SW480 (cell line): ENCODE measurements at places on chromosomes 4 and X.

- DNase-seq: no peak
These were observed 63.4 kb downstream of the NUDT10 start for GRCh38 chrX:51395810-51396728.

DNA sequence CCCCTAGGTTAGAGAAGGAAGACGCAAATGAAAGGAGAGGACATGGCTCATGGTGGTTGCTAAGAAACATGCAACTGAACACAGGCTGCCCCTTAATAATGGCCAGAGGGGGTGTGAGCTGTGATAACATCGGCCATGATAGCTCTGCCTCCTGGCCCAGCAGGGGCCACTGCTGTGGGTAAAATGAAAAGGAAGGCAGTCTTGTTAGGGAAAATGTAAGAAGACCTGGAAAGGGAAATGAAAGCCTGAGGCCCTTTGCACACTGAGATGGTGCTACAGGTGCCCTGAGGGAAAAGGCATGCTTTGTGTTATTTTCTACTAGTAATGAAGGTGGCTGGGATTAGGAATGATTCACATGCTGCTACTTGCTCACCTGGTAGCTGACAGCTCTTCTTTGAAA, 123.6 kb upstream of the MID1 start:
- no peak for DNase-seq

DNA sequence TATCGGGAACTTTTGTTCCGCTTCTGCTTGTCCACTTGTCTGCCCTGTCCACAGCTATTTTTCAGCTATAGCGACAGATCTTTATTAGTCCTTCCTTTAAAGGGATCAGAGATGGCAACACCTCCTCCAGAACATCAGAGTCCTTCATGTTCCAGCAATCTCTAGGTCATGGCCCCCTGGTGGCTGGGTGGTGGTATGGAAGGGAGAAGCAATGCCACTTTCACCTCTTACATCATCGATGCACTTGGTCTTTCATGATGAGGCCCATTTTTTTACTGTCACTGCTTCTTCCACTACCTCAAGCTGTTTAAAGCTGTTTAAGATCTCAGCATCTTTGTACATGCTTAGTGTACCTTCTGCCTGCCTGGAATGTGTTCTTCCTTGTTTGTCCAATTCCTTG, 106.7 kb downstream of the ARHGAP6 start:
- DNase-seq: peak; percentile 1

DNA sequence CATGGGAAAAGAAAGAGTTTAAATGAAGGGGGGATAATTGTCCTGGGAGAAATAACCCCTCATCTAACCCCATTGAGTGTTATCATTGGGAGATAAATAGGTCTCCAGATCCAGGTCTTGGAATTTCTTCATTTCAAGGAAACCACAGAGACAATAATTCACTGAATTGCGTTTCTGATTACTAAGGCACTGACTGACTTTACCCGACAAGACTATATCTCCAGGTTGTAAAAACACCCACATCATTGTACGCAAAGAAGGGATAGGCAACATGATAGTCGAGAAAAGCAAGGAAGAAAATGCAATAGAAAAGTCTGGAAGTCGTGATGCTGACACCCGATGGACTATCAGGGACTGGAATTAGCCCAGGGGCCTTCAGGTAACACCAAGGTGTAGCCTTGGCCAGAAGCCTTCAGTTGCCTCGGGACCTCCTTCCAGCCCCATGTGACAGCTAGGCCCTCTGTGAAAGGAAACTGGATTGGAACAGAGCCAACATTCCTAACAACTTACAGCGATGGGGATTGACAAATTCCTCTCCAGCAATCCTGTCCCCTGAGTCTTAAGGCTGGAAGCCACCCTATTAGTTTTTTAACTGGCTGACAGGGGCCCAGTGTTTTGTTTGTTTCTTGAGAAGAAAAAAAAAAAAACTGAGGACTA, 46.5 kb upstream of the RAB9B start:
- peak; percentile 11 for DNase-seq

- no peak for DNase-seq
These were observed 1910.0 kb upstream of the AGA start for GRCh38 chr4:179352221-179352620.

- DNase-seq: no peak
These were observed 30.6 kb downstream of the CLRN2 start for GRCh38 chr4:17545374-17546140.

- DNase-seq: no peak
These were observed 1.5 kb downstream of the GPR101 start for GRCh38 chrX:137032341-137032694.

DNA sequence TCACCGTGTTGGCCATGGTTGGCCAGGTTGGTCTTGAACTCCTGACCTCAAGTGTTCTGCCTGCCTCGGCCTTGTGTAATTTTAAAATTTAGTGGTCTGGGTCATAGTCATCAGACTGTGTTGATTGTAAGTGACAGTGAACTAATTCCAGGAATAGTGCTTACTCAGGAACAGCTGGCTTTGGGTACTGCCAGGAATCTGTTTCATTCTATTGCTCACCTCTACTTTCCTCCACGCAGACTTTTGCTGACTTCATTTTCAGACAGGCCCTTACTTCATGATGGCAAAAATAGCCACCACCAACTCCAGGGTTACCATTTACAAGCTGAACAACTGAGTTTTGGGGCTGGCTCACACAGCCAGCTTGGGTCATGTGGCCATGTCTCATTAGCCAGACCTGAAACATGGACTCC, 54.6 kb downstream of the FNIP2 start:
- no peak for DNase-seq

DNA sequence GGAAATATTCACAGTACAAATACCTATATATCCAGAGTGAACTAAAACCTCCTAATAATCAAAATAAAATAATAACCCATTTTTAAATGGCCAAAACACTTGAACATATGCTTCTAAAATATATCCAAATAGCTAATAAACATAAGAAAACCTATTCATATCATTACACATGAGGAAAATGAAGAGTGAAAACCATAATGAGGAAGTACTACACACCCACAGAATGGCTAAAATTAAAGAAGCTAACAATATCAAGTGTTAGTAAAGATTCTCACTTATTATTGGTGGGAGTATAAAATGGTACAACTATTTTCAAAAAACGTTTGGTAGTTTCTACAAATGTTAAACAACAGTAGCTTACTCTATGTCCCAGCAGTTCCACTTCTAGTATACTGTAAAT, 92.1 kb downstream of the KLHL13 start:
- no peak for DNase-seq

DNA sequence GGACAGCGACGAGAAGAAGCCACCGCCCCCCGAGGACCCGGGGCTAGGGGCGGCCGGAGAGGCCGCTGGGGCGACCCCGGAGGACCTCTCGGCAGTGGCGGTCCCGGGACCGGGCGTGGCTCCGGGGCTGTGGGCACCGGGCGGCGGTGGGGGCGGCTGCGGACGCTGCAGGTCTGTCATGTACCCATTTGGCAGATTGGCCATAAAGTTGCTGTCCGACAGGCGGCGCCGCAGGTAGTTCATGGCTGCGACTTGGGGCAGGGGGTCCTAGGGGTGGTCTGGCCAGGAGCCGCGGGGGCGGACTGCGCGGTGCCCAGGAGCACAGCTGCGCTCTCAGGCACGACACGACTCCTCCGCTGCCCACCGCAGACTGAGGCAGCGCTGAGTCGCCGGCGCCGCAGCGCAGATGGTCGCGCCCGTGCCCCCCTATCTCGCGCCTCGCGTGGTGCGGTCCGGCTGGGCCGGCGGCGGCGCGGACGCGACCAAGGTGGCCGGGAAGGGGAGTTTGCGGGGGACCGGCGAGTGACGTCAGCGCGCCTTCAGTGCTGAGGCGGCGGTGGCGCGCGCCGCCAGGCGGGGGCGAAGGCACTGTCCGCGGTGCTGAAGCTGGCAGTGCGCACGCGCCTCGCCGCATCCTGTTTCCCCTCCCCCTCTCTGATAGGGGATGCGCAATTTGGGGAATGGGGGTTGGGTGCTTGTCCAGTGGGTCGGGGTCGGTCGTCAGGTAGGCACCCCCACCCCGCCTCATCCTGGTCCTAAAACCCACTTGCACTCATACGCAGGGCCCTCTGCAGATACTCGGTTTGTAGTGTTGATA, at the start of gene SYN1:
Gene SYN1 (minus strand): TSS at position 372 of the 817 bp plus-strand sequence. CDS start 129 bp downstream, at position 243.
- peak; percentile 79 for DNase-seq

DNA sequence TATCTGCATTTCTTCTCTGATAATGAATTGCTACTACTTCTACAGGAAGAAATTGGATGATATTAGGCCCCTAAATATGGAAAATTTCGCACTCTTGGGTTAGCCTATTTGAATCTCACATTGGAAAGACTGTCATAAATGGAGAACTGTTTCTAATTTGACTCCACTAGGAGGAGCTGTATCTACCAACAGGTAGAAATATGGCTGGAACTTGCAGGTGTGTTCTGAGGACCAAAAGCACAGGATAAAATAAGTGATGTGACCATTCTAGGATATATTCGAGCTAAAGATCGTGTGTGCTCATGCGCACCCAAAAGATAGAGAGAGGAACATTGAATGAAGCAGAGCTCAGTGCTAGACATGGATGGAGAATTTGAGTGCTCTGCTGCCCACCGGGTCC, 4.8 kb upstream of the NKAP start:
- DNase-seq: peak; percentile 16

DNA sequence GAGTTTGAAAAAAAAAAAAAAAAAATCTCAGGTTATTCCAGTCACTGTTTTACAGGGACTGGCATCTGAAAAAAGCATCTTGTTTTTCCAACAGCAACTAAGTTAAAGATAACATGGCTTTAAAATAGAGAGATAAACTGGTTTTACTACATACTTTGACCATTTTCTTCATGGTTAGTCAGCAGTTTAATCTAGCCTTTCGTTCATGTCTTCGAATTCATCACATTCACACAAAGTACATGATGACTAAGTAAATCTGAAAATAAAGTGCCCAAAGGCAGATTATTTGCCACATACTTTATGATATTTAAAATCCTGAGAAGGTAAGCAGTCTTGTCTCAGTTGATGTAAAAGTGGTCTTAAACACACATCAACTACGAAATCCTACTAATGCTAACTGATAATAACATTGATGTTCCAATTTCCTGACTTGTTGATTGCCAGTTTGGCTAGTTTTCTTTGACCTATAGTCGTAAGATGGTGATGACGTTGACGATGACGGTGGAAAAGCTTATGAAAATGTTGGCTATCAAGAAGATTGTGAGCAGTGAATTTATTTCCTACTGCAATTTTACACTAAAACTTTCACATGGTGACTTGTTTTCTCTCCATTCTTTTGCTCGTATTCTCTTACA, 540.5 kb upstream of the BOD1L1 start:
- DNase-seq: no peak

DNA sequence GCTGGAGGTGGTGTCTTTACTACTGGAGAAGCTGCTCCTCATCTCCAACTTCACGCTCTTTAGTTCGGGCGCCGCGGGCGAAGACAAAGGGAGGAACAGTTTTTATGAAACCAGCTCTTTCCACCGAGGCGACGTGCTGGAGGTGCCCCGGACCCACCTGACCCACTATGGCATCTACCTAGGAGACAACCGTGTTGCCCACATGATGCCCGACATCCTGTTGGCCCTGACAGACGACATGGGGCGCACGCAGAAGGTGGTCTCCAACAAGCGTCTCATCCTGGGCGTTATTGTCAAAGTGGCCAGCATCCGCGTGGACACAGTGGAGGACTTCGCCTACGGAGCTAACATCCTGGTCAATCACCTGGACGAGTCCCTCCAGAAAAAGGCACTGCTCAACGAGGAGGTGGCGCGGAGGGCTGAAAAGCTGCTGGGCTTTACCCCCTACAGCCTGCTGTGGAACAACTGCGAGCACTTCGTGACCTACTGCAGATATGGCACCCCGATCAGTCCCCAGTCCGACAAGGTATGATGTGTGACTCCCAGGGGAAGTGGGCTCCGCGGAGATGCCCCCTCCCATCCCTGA, 634 bp downstream of the LRAT start:
- DNase-seq: no peak
